Fibroblast of skin of back (primary cell): ENCODE measurements at places on chromosomes 7 and 10.
A peak's percentile ranks its signal among the peaks of the same experiment; 100 is the strongest.

GRCh38 chr7:101940830-101941229, 123.4 kb downstream of the CUX1 start:
- no peak for DNase-seq

DNA sequence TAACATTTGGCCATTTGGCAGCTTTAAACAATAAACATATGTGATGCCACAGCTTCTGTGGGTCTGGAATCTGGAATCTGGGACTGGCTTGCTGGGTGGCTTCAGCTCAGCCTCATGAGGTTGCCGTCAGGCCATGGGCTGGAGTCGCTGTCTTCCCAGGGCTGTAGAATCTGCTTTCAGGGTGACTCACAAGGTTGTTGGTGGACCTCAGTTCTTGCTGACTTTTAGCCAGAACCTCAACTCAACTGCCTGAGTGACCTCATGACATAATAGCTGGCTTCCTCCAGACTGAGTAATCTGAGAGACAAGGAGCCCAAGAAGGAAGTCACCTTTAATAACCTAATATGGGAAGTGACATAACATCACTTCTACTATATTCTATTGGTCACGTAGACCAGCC, 44.6 kb upstream of the TSPAN13 start:
- DNase-seq, result peak; percentile 99

- DNase-seq, result no peak
Measured at GRCh38 chr7:115812794-115813193, 217.8 kb downstream of the TFEC start.

DNA sequence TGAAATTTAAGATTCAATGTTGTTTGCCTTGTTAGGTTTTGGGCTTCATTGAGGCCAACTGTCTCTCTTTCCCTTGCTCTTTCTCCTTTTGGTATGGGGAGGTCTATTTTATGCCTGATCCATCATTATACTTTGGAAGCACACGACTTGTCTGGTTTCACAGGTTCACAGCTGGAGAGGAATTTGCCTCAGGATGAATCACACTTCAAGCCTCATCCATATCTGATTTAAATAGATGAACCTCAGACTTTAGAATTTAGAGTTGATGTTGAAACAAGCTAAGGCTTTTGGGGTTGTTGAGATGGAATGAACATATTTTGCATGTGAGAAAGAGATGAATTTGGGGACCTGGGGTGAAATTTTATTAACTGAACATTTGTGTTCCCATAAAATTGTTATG, 150.5 kb upstream of the IGFBP3 start:
- DNase-seq, result peak; percentile 35

GRCh38 chr10:73889014-73889413, 14.7 kb upstream of the CAMK2G start:
- peak; percentile 93 for DNase-seq

DNA sequence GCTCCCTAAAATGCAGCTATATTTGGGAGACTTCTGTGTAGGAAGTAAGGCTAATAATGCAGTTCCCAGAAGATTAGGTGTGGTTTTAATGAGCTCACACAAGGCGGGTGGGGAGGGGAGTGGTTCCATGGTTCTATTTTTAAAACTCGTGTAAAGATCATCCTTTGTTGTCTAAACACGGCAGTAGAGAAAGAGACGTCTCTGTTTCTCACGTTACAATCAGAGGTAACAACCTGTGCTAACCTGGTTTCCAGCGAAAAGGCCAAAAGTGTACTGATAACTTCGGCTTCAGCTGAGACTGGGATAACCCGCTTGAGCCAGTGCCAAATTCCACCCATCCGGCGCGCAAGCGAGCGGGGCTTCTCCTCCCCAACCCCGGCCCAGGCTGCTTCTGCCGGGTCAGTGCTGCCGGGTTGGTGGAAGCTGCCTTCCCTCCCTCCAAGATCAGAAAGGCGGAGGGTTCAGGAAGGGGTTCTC, 2.5 kb upstream of the MAP3K8 start:
- peak; percentile 67 for DNase-seq

GRCh38 chr7:130182990-130183389, 22.2 kb downstream of the TMEM209 start:
- DNase-seq, result no peak

- DNase-seq, result no peak
Measured at GRCh38 chr10:76282061-76283025, 850.9 kb downstream of the LRMDA start.

- no peak for DNase-seq
Measured at GRCh38 chr10:63068246-63068645, 64.9 kb upstream of the NRBF2 start.

GRCh38 chr7:106866298-106867281, 1.5 kb downstream of the PIK3CG start:
- DNase-seq, result no peak

GRCh38 chr10:13349463-13350274, 1.6 kb upstream of the SEPHS1 start:
- peak; percentile 54 for DNase-seq

DNA sequence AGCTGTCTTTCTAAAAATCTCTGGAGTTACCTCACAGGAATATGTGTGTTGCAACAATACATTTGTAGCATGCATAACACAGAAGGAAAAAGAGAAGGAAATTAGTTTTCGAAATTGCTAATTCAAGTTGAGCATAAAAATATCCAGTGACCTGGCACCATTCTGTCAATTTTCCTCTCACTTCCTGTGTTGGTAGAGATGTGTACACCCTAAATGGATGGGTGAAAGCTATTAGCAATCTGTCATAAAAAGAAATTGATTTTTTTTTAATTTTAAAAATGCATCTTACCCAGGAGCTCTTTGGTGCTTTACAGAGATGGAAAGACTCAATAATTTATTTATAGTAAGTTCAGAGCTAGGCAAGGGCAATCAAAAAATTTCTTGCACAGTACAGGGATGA, 333.3 kb upstream of the TMEM229A start:
- no peak for DNase-seq

DNA sequence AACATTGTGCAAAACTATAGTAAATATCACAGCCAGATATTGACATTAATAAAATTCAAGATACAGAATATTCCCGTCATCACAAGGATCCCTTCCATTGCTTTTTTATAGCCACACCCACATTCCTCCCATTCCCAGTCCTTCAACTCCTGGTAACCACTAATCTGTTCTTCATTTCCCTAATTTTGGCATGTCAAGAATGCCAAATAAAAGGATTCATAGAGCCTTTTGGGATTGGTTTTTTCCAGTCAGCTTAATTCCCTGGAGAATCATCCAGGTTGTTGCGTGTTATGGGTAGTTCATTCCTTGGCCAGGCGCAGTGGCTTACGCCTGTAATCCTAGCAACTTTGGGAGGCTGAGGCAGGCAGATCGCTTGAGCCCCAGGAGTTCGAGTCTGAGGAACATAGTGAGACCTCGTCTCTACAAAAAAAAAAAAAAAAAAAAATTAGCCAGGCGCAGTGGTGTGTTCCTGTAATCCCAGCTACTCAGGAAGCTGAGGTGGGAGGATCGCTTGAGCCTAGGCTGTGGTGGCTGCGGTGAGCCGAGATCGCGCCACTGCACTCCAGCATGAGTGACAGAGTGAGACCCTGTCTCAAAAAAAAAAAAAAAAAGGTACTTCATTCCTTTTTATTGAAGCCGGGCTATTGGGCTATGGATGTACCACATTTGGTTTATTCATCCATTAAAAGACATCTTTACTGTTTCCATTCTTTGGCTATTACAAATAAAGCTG, 2.7 kb downstream of the OGDH start:
- DNase-seq, result peak; percentile 90

GRCh38 chr10:5692461-5693358, 8.1 kb downstream of the TASOR2 start:
- peak; percentile 32 for DNase-seq

GRCh38 chr7:4225881-4226523, 456.1 kb upstream of the FOXK1 start:
- no peak for DNase-seq

DNA sequence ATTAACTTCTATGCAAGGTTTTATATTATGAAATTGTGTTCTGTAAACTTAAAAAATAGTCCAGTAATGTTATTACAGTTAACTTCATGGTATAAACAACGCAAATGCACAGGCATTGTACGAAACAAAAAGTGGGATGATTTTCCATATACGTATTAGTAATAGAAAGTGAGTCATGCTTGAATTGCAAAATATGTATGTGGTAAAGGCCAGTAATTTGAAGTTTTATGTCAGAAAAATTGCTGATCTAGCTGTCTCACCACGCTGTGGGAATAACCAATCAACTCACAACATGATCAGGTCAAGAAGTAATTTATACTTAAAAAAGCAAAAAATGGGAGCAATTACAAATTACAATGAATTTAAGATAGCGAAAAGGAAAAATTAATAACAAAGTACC, 37.0 kb upstream of the GLI3 start:
- peak; percentile 68 for DNase-seq
